ENCODE measurements at places on chromosomes 3 and 15.

DNA sequence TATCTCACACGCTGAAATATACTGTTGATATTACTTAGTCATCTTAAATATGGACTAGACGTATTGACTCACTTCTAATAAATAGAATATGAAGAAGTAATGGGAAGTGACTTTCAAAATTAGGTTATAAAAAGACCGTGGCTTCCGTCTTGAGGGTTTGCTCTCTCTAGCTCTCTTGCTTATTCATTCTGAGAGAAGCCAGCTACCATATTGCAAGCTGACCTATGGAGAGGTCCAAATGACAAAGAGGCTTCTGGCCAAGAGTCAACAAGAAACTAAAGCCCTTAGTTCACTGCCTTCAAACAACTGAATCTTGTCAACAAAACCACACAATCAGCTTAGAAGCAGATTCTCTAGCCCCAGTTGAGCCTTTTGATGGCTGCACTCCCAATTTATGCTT, 46.1 kb downstream of the SLC9C1 start:
- no peak for DNase-seq

GRCh38 chr3:77323626-77324025, 283.7 kb downstream of the ROBO2 start:
- no peak for DNase-seq

GRCh38 chr15:84883916-84884781, at the start of gene SLC28A1:
Gene SLC28A1 (plus strand): TSS chr15:84884662. CDS start chr15:84887761, 3,099 bp downstream.
- no peak for DNase-seq

DNA sequence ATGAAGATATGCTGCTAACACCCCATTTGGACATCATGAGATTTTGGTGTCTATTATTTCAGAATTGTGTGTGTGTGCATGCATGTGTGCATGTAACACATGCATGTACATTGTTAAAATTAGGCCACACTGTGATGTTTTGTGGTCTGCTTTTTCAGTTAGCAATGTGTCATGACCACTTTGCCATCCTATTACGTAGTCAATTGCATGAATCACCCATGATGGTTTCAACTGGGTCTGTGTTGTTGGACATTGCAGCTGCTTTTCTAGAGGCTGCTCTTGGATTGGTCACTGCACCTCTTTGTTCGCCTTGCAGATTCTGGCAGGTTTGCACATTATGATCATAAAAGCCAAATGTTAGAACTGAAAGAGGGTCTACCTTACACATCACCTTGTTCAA, 101.0 kb upstream of the THBS1 start:
- DNase-seq, result no peak

GRCh38 chr3:129587566-129588210, 18.8 kb downstream of the PLXND1 start:
- no peak for DNase-seq

DNA sequence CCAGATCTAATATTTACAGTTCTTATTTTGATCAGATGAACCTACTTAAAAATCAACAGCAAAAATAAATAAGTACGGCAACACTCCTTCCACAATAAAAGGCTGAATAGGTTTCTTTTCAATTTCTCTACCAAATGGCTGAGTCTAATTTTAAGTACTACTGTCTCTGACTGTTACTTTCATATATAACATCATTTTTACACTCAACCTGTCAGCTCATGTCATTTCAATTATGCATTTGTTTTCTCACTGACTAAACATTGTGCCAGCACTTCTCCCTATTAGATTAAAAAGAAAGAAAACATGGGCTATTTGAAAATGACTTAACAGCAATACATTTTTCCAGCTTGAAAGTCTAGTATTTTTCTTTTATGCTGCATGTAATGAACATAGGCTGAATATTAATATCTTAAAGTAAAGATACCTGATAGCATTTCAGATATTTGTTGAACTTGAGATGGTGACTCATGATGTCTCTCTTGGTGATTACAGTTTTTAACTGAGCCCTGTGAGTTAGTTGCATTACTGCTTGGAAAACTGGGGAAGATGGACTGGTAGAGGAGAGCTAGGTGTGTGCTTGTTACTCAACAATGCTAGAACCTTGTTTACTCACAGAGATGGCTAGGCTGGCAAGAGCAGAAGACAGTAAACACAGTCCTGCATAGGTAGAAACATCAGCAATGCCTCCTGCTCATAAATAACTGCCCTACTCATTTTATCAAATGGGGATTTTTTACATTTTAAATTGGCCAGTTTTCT, 73.9 kb downstream of the PEX5L start:
- no peak for DNase-seq
